ENCODE measurements at places on chromosomes 7 and 10.

DNA sequence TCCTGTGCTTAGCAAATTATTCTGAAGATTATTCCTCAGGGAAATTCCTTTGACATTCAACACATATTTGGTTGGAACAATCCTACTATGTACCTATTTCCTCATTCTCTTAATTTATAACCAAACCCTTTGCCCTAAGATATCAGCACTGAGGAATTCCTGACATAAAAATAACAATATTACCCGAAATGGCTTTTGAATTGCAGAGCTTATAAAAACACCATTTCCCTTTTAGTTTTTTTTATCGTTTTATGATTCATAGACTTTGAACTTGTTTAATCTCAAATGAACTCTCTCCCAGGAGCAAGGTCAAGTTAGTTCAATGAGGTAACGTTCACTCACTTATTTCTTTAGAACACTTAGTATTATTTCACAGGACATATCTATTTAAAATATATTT is 7.7 kb upstream of the ABCB1 start:
- DNase-seq, result no peak

- no peak for DNase-seq
Observed at GRCh38 chr10:23657677-23658076, 218.8 kb downstream of the OTUD1 start.

GRCh38 chr10:13095094-13095493 is 4.9 kb upstream of the OPTN start:
- DNase-seq, result no peak

GRCh38 chr7:22481726-22482125 is 18.3 kb downstream of the STEAP1B start:
- DNase-seq, result no peak

DNA sequence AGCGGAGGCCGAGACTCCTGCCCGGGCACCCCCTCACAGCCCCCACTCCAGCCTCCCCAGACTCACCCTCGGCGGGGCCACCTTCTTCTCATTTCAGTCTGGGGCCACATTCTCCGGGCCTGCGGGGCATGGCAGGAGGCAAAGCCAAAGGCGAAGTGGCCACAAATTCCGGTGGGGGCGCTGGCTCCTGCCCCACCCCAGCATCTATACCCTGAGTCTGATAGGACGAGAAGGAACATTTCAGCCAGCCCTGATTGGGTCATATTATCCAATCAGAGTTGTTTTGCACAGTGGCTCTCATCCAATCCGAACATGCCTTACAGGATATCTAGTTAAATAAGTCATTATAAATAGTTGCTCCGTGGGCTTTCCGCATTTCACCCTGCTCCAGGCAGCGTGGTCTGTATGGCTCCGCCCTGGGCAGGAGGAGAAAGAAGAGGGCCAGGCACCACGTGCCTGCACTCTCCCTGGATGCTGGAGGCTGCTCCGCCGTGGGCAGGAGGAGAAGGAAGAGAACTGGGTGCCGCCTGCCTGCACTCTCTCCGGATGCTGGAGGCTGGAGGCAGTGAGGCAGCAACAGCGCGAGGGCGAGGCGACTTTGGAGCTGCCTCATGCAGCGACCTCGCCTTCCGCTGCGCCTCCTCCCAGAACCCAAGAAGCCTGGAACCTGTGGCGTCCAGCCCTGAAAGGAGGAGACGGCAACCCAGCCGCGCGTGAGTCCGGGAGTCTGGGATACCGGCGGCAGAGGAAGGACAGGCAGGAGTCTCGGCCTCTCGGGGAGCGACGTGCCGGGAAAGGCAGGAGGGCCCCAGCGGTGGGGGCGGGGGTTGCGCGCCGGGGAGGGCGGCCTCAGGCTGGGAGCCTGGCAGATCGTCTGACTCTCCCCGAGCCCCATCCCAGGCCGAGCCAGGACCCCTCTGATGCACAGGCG is 162.9 kb downstream of the ZNF33B start:
- DNase-seq, result no peak

DNA sequence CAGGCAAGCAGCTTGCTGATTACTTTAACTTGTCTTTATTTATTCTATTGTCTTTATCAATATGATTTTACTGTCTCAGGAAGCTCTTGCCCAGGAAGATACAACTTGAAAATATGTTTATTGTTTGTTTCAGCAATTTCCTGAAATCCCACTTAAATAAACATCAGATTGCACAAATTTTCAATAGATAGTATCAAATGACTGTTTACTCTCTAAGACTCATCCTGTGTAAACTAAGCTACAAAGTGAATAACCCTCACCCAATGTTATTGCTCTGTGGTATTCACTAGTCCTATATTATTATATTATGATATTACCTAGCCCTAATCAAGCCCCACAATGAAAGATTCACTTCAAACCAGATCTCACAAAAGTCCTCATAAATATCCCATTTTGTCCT is 130.4 kb upstream of the HPS1 start:
- no peak for DNase-seq

- DNase-seq, result no peak
Observed at GRCh38 chr7:17058568-17058967, 176.8 kb upstream of the AGR3 start.

DNA sequence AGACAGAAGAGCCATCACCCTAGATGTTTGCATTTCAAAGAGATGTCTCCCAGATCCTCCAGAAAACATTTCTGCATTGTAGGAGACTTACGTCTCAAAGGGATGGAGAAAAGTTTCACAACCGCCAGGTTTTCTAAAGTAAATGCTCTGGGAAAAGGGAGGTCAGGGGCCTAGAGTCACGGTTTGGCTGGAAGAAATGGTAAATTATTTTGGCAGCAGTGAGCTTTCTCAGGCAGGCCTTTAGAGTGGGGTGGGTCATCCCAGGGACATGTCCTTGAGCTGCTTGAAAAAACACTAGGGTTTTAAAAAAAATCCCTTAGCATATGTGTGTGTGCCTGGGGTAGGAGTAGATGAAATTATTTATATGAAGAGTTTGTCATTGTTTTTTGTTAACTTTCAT is 728.8 kb downstream of the TYW1 start:
- DNase-seq, result no peak

DNA sequence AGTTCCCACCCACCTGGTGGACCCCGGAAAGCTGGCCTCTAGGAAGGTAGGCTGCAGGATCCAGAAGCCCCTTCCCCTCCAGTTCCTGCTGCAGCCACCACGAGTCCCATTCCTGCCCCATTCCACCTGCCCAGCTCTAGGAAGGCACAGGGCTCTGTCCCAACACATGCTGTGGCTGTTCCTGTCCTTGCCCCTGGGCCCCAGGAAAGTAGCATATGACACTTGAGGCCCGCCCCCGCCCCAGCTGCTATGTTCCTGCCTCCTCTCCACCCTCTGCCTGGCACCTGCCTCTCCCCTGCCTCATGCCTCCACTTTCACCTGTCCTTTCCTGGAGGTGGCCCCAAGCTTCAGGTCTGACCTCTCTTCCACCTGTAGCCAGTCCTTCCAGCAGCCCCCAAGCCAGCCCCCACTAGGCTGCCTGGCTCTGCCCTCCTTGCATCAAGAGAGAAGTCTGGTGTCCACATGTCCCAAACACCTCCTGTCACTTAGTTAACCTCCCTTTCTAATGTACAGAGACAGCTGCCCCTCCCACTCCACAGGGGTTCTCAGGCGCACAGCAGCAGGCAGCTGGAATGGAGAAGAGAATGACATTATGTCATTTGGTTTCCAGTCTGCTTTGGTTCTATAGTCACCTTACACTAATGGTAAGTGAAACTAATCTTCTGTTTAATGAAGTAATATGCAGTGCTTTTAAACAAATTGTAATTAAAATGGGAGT is 22.7 kb downstream of the YKT6 start:
- DNase-seq, result no peak

- no peak for DNase-seq
Observed at GRCh38 chr7:8325067-8325466, 63.1 kb upstream of the ICA1 start.

GRCh38 chr7:142519079-142520078 is 229.9 kb upstream of the PRSS1 start:
- no peak for DNase-seq

GRCh38 chr7:81507221-81507620 is 262.6 kb downstream of the HGF start:
- DNase-seq, result no peak

GRCh38 chr7:156600496-156600895 is 40.1 kb upstream of the RNF32 start:
- no peak for DNase-seq

DNA sequence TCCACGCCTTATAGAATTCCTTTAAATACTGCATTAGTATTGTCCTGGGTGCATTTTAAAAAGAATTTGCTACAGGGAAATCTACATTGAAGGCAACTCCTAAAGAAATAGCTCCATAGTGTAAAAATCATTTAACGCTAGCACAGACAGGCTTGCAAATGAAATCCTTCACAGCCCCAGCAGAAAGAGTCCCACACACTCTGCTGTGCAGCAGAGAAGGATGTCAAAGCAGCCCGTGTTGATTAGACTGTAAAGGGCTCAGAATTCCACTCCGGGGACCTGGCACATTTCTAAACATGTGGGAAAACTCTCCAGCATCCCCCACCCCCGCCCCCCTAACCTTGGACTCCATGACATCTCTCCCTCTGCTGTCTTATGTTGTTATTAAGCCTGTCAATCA is 176.8 kb downstream of the CALN1 start:
- DNase-seq, result no peak

GRCh38 chr7:150685219-150686029 is at the start of gene GIMAP2:
Gene GIMAP2, plus strand, starts transcription at chr7:150685706. Its CDS starts 1,354 bp downstream, at chr7:150687060.
- no peak for DNase-seq
